ENCODE measurements at places on chromosomes 4 and X.

GRCh38 chr4:89661173-89661899, 175.6 kb downstream of the SNCA start:
- DNase-seq, result no peak

- DNase-seq, result no peak
Measured at GRCh38 chr4:168101026-168101425, 8.7 kb downstream of the ANXA10 start.

DNA sequence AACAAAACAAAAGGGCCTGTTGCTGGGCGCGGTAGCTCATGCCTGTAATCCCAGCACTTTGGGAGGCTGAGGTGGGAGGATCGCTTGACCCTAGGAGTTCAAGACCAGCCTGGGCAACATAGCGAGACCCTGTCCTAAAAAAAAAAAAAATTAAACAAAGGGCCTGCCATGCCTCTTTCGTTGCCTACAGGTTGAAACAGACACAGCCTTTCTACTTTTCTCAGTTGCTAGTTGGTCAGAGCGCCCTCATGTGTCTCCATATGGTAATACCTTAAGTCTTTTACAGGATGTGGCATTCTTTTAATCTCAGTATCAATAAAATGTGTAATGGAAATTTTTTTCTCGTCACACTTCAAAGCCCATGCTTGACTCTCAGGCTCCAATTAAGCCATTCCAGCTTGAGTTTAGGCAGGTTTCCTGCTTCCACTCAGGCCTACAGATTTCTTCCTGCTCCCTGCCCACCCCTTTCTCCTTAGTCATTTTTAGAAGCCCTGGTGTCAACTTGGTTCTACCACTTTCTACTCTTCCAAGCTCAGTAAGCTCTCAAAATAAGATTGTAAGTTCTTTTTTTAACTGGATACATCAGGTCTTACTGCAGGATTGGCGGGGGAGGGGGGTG, 4.6 kb upstream of the SOWAHD start:
- DNase-seq, result no peak

GRCh38 chr4:7390336-7390735, 44.4 kb downstream of the PSAPL1 start:
- DNase-seq, result no peak

DNA sequence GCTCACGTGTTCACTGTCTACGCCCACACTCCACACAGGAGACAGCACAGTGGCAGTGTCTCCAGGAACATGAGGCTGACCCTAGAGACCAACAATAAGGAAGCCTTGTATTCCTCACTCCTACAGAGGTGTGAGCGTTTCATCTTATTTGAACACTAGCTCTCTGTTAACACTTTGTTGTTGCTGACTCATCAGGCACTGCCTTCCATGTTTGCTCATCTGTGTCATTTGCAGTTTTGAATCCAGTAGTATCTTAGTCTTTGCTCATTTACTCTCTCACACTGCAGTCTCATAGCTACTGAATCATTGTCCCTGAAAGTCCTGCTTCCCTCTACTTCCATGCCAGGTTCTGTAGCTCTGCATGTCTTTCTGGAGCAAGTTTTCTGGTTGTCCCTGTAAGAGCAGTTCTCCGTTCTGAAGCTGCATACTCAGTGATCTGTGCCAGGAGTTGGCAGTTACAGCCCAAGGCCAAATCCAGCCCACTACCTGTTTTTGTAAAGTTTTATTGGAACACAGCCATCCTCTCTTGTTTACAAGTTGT, 80.3 kb upstream of the DCLK2 start:
- DNase-seq, result no peak

GRCh38 chr4:89586864-89587263, 250.1 kb downstream of the SNCA start:
- no peak for DNase-seq

- peak; percentile 1 for DNase-seq
Measured at GRCh38 chrX:73214426-73215094, at the start of gene NAP1L2. NAP1L2 (minus strand) TSS chrX:73214851; CDS start chrX:73214492, 359 bp downstream.

DNA sequence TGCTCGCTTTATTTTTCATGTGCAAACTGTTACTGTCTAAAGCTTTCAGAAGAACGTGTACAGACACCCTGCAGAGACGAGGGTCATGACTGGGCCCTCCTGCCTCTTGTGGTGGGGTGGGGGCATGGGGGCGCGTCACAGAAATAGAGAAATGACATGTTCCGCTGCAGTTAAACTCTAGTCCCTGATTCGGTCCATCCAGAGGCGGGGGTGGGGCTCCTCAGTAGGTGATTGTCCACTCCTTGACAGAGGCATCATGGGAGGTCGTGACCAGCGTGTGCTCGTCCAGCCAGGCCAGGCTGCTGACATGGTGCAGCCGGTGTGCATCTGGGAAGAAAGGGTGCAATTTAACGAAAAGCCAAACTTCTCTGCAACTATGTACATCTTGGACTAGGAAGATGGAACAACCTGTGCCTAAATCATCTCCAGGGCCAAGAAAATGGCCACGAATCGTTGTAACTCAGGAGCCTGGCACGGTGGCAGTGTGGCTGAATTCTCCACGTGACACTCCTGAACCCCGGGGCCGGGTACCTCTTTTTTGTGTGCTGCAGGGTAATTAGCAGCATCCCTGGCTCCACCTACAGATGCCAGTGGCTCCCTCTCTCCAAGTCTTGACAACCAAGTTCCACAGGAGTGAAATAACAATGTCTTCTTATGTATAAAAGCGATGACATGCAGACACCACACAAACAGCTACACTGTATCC, 41.3 kb downstream of the WDR1 start:
- DNase-seq, result no peak

DNA sequence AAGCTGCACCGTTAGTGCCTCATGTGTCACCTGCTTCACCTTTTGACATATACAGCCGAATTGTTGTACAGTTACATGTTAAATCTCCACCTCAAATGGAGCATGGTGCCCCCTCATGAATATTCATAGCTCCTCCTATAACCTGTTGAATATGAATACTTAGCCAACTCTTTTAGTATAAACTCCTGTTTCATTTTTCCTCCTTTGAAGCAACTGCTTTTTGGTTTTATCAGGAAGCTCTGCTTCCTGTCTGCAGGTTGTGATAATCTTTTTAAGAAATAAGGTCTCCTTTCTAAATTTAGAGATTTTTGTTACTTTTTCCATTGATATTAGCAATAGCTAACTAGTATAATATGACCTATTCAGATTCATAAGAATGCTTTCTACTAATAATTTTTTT, 1429.2 kb upstream of the AGA start:
- DNase-seq, result no peak

- DNase-seq, result no peak
Measured at GRCh38 chr4:3405176-3405575, 36.6 kb upstream of the HGFAC start.

DNA sequence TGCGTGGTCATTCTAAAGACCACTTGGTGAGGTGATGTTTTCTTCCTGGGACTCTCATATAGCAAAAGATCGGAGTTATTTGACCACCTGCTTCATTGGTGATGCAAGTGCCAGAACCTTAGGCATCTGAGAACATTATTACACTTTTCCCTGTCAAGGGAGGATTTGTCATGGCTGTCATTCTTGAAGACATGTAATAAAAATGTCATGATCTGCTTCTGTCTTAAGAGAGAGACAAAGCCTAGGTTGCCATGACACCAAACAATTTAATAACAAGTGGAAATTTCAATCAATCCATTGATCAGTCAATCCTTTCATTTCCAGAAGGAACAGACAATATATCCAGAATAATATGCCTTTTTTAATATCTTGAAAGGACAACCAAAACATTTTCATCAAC, 97.9 kb upstream of the OR13H1 start:
- DNase-seq, result no peak

DNA sequence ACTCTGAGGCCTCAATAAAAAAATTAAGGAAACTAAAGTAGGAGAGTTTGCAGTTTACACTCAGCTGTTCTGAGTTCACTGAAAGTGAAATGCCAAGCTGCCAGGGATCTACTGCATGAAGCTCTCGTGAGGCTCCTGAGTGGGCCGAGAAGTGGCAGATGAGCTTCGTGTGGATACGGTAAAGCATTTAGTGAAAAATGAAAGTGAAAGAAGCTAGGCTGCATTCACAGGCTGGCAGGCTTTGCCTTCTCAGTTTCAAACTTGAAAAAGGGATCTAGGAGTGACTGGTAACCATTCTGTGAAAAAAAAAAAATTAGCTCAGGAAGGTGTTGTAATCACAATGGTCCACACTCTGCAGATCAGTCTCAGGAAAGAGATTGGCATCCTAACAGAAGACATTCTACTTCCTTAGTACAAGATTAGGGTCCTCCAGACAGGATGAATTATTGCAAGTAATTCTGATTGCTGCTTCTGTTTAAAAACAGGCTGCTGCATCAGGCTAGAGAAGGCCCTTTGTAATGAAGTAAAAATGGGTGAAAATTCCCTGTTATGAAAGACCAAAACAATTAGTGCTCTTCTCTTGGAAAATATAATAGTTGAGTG, 679.9 kb downstream of the RPA4 start:
- no peak for DNase-seq

- no peak for DNase-seq
Measured at GRCh38 chrX:139905051-139905450, 27.8 kb downstream of the ATP11C start.

- DNase-seq, result no peak
Measured at GRCh38 chr4:70538869-70539268, 20.5 kb downstream of the AMTN start.

DNA sequence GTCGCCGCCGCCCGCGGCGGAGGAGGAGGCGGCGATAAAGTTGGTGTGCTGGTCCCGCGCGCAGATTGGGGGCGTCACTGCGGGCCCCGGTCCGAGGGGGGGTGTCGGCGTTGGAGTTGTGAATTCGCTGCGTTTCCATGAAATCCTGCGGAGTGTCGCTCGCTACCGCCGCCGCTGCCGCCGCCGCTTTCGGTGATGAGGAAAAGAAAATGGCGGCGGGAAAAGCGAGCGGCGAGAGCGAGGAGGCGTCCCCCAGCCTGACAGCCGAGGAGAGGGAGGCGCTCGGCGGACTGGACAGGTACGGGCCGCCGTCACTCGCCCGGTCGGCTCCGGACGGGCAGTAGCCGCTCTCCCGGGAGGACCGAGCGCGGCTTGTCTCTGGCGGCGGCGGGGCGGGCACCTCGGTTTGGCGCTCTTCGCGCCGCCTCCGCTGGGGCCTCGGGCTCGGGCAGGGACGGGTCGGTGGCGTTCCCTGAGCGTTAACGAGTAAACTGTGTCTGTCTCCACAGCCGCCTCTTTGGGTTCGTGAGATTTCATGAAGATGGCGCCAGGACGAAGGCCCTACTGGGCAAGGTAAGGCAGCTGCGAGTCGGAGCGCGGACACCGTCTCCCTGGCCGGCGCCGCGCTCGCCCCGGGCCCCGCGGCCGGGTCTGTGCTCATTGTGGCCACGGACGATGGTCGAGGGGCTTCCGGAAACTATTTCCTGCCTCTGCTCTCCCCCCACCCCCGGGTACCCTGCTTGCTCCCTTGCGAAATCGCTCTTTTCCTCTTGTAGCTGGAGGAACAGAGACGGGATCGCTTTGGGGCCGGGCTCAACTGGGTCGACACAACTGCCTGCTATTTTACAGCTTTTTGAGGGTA, 658 bp downstream of the KDM6A start:
- DNase-seq, result no peak

GRCh38 chr4:119139822-119140252, 4.2 kb downstream of the MYOZ2 start:
- DNase-seq, result no peak

DNA sequence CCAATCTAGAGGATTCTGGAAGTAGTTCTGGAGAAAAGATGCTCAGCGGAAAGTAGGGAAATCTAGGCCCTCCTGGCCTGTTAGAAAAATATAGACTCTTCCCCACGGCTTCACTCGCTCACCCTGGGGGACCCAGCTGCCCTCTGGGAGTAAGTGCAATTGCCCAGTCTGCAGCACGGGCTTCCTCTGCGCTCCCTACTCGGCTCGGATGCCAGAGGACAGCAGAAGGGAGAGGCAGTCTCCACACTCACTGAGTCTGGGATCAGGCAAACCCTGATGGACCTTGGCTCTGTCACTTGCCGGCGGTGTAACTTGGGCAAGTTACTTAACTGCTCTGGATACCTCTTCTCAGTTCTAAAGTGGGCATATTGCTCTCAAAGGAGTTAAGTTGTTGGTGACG, 2.1 kb downstream of the SHISA3 start:
- no peak for DNase-seq

DNA sequence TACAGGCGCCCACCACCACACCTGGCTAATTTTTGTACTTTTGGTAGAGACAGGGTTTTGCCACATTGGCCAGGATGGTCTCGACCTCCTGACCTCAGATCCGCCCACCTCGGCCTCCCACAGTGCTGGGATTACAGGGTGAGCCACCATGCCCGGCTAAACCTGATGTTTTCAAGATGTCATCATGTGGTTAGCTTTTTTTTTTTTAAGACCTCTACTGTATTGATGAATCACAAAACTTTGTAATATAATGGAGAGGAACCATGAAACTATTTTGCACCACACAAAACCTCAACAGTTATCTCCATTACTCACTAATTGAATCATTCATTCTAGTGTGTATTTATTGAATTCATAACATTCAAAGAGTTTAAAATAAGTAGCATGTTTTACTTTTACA, 94.7 kb upstream of the NEIL3 start:
- no peak for DNase-seq

GRCh38 chr4:75698162-75698962, 25.2 kb upstream of the G3BP2 start:
- DNase-seq, result no peak

DNA sequence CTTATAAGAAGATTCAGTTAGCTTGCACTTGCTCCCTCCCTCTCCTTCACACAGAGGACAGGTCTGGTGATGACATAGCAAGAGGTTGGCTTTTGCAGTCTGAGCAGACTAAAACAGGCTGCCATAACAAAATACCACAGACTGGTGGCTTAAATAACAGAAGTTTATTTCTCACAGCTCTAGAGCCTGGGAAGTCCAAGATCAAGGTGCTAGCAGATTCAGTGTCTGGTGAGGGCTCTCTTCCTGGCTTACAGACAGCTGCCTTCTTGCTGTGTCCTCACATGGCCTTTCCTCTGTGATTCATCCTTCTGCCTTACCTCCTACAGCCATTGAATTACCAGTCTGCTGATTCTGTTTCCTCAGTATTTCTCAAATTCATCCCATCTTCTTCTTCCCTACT, 13.1 kb downstream of the RP2 start:
- no peak for DNase-seq

DNA sequence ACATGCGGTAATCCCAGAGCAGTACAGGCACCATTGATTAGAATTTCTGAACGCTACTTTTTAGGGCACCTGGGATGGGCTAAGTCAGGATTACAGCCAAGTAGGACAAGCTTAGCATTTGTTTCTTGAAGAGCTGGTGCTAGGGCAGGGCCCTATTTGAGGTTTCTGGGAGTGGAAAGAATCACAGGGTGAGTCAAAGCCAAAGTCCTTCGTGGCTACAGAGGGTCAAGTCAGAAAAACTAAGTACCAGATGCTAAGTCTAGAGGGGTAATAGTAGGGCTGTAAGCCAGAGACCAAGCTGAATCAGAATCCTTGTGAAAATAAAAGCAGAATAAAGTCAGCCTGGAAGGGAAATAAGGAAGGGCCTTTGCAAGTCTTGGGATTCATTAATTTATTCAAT, 448.6 kb downstream of the ZIC3 start:
- no peak for DNase-seq
